Tongue (tissue), 3 donors: ENCODE measurements at places on chromosomes 16 and 17. TPM values are rescaled to one million over a fixed set of nuclear protein-coding genes. Genes with fewer than 3 reads are reported as not detected.

Gene UTS2R
- 5.8 TPM for total RNA-seq

Gene FKBP10
- 84.5 TPM for total RNA-seq

Gene STAC2
- total RNA-seq, result 0.41 TPM

Gene CRISPLD2
- 40.8 TPM for total RNA-seq

Gene ALDH3A1
- total RNA-seq, result 17.1 TPM

Gene LRRC46
- not detected for total RNA-seq

Gene LPCAT2
- 27.0 TPM for total RNA-seq

Gene BICDL2
- total RNA-seq, result 15.8 TPM

Gene KRT25
- not detected for total RNA-seq

Gene RAB11FIP4
- total RNA-seq, result 2.7 TPM

Gene CCL13
- not detected for total RNA-seq

Gene CRHR1
- 0.41 TPM for total RNA-seq

Gene OTOP3
- total RNA-seq, result 1.4 TPM

Gene SPAG7
- total RNA-seq, result 68.2 TPM

Gene CAVIN1
- total RNA-seq, result 336 TPM

Gene ACE
- 9.6 TPM for total RNA-seq

Gene CCL23
- total RNA-seq, result not detected

Gene CMTM2
- total RNA-seq, result not detected

Gene PARN
- total RNA-seq, result 54.7 TPM
